ENCODE measurements at places on chromosomes 1 and 21.

DNA sequence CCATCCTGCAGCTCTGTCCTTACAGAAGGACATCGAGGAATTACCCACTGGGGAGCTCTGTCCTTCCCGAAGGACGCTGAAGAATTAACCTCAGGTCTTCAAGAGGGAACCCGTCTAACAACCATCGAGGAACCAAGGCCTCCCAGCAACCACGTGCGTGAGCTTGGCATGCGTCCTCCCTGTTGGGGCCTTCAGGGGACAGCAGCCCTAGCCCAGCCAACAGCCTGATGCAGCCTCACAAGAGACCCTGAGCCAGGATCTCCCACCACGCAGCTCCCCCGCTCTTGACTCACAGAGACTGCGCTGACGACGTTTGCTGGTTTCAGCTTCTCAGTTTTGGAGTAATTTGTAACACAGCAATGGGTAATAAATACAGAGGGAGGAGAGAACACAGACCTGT is 19.6 kb upstream of the AGPAT3 start:
- DNase-seq = no peak

- DNase-seq = no peak
Observed at GRCh38 chr1:53328541-53329499, 950 bp upstream of the LRP8 start.

DNA sequence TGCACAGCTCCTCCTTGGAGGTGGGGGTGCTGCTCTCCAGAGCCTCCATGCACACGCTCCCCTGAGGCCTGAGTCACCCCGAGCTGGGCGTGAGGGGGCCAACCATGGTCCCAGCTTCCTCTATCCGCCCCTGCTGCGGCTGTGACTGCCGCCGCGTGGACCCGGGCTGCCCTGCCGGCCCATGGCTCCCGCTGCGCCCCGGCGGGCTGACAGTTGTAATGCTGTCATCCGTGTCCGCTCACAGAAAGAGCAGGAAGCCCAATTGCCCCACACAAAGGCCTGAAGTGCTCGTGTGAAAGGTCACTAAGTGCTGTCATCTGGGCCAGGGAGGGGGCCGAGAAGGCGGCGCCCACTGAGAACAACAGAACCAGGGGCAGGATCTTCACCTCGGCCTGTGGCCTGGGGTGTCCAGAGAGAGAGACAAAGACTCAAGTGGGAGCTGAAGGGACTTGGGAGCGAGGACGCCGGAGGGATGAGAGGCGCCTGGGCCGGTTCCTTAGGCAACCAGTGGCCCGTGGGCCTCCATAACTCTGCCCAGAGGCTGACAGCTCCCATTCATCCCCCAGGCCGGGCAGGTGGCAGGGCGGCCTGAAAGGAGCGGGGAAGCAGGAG is 31.5 kb downstream of the OLIG1 start:
- DNase-seq = no peak

GRCh38 chr1:149936992-149937705 is 470 bp upstream of the MTMR11 start:
- DNase-seq = no peak

DNA sequence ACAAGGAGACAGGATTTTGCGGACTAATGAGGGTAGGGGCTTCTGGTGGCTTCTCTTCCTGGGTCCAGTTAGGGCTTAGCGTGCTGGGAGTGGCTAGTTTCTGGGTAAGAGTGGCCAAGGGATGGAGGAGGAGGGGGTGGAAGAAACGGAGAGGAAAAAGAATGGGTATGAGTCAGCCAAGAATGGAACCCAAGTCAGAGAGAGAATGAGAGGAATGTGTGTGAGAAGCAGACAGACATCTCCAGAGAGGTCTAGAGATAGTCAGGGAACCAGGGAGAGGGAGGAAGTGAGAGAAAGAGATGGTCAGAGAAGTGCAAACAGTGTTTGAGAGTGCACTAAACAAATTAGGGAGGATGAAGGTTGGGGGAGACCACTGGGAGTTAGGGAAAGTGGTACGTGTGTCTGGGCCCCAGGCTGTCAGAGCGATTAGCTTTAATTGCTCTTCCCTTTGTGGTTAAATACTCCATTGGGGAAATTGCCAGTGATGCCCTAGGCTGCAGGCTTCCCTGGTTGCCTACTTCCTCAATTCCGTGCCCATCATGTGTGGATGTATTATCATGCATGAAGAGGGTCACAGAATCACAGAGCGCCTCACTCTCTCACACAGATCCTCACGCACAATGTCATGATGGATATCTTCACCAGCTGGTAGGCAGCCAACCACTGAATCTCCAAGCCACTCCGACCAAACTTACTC is 1.4 kb downstream of the PEA15 start:
- no peak for DNase-seq

DNA sequence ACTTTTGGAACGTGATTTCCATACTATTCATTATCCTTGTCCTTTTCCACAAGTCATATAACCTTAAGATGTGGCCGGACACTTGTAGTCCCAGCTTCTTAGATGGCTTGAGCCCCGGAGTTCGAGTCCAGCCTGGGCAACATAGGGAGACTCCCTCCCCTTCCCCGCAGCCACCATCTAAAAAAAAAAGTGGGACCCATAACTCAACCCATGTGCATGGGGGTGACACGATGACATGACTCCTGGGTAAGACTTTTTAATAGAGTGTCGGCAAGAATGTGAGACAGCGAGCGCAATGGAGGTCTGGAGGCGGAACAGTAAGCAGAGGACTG is 25.7 kb downstream of the MIA3 start:
- DNase-seq = no peak

DNA sequence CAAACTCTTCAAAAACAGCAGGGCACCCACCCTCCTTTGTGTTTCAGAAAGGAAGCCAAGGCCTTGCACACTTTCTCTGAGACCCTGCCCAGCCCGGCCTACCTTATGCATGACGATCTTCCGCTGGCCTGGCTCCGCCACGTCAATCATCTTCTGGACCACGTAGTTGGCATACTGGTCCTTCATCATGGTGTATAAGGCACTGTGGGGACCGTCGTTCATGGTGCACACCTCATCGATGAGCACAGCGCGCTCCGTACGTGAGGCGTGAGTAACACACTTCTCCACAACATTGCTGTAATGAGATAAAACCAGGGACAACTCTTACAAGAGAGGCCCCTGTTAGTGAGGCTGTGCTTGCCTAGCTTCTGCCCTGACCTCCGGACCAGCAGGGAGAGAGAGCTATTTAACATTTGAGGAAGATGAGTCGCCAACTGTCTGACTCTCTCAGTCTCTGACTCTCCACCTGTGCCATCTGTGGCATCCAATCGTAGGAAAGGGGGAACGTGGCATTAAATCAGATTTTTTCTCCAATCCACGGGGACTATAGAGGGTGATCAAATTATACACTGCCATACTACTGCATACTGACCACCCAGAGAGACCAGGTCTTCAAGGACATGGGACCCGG is 28.1 kb upstream of the SDC3 start:
- no peak for DNase-seq

DNA sequence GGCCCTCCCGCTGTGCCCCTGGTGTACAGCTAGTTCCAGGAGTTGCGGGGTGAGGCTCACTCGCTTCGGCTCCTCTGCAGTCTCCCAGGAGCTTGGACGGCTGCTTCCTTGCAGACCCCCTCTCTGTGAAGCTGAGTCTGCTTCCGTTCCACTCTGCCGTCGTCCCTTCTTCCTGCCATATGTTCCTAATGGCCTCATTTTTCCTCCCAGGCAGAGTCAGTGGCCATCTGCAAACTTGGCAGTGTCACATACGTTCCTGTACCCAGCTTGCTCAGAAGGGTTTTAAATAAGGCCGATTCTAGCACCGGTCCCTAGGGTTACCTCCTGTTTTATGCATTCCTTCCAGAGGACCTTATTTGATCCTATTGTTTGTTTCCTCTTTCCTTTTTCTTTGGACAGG is 21.3 kb downstream of the ACTL8 start:
- no peak for DNase-seq

Measured in renal pelvis (tissue), 12 donors.